Activated gamma-delta T cell treated with anti-CD3 and anti-CD28 coated beads, Interleukin-2, amount 50 U/mL, for 16 hours (primary cell): ENCODE measurements at places on chromosomes 2 and 18.

DNA sequence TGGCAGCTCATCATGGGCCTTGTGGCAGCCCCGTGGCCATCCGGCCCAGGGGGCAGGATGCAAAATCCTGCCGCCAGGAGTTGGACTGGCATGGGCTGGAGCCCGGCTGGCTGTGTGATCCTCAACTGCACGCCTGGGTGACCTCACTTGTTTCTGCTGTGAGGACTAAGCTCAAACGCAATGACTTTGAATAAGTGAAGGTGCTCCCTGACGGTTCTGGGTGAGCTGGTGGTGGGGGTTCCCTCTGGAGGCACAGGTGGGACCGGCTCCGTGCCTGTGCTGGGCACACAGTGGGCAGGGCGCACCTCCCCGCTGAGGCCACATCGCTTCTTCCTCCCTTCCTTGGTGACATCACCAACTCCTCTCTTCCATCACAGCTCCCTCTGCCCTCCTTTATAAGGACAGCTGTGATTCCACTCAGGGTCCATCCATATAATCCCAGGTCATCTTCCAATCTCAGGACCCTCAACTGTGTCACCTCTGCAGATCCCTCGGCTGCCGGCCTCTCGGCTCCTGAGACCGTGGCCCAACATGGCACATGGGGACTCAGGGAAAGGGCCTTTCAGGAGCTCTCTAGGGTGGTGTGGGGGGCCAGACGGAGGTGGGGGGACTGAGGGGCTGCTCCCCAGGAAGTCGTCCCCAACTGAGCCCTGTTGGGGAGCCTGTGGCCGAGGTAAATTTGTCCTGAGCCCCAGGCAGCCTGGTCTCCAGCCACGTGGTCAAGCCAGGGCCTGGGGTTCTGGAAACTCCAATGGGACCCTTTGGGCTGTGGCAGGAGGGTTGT, 75.5 kb upstream of the ODC1 start:
- DNase-seq: no peak

GRCh38 chr2:33135645-33136044, 188.9 kb downstream of the LTBP1 start:
- no peak for DNase-seq

- DNase-seq: no peak
Observed at GRCh38 chr2:143263066-143263625, 133.9 kb downstream of the ARHGAP15 start.

GRCh38 chr18:58958628-58959027, 94.0 kb downstream of the ZNF532 start:
- no peak for DNase-seq

GRCh38 chr18:8041526-8042111, 474.5 kb downstream of the PTPRM start:
- DNase-seq: no peak

DNA sequence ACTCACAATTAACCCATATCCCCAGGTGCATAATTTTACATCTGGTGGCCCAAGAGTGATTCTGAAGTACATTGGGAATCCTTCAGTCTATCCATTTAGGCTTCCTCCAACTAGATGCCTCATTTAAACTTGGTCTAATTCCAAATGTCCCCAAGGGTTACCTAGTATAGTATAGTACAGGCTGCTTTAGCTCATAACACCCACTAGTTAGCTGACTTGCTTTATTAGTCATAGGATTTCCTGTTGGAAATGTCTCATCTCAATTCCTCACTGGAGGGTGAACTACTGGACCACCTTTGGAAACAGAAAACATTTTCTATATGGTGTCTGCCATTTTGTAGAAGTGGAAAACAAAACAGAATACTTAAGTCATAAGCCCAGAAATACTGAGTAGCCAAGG, 202.5 kb upstream of the SESTD1 start:
- no peak for DNase-seq

GRCh38 chr18:657311-658000, at the start of gene TYMS:
Gene TYMS, plus strand, starts transcription at chr18:657653. Its CDS starts 90 bp downstream, at chr18:657743.
- no peak for DNase-seq

DNA sequence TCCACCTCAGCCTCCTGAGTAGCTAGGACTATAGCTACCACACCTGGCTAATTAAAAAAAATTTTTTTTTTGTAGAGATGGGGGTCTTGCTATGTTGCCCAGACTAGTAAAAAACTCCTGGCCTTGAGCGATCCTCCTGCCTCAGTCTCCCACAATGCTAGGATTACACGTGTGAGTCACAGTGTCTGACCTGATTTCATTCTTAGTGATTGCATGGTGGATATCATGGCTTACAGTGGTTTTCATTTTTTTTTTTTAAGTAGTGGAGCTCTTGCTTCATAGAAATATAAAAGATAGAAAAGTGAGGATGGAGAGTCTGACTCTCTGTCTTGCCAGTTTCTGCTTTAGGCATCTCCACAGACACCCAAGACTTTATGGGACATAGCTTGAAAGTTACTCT, 83.6 kb downstream of the CDC42EP3 start:
- no peak for DNase-seq

DNA sequence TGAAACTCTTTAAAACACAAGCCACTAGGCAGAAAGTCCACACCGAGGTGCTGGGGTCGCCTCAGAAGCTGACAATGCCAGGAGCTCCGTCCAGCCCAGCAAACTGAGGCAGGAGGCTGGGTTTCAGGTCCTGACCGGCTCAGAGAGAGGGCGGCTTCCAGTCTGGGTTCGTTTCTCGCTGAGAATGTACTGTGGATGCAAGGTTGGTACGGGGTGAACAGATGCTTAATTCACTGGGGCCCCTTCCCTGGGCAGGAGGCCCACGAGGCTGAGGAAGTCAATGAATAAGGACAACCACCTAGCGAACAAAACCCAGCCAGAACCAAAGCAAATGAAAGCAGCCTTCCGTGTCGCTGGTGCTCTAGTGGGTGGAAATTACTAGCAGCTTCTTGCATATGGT, 142.0 kb downstream of the RTP5 start:
- DNase-seq: no peak

- DNase-seq: no peak
Observed at GRCh38 chr2:84963692-84964405, 7.1 kb upstream of the KCMF1 start.

- DNase-seq: no peak
Observed at GRCh38 chr2:200662727-200663126, 76.9 kb downstream of the AOX1 start.

DNA sequence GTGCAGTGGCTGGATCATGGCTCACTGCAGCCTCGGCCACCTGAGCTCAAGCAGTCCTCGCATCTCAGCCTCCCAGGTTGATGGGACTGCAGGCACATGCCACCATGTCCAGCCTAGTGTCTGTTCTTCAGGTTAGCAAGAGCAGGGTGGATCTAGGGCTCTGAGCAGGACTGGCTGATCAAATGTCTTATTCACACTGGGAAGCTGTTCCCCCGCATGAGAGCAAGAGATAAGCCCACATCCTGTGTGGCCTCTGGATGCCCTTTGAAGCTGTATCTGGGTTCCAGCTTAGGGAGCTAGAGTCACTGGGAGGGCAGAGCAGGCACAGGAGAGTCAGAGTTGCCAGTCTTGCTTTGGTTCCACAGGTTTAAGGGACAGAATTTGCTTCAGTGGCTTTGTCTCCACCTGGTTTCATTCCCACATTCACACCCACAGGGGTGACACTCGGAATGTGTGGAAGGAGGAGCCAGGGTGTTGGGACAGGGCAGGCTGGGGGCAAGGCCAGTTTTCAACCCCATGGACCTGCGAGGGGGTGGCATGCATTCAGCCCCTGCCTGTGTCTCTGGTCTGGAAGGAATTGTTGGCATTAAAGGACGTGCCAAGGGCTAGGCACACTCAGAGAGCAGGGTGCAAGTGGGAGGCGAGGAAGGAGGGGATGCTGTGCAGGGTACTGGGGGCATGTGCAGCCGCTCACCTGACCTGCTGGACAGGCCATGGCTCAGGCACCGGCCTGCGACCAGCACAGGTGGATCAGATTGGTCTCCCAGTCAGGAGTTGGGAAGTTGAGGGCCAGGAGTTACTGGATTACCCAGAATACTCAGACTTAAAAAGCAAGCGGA, 24.5 kb downstream of the PTPN18 start:
- no peak for DNase-seq

DNA sequence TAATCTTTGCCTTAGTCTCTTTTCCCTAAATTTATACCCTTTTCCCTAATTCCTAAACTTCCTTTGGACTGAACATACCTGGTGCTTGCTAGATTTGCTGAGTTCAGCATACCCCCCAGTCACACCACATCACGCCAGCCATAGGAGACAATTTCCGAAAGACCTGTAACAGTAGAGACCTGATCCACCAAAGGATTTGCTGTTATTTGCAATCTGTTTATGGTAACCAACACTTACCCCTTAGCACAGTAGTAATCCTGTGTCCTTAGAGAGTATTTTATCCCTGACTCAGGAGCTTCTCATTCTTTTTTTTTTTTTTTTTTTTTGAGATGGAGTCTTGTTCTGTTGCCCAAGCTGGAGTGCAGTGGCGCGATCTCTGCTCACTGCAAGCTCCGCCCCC, 8.6 kb downstream of the PSMG2 start:
- no peak for DNase-seq

DNA sequence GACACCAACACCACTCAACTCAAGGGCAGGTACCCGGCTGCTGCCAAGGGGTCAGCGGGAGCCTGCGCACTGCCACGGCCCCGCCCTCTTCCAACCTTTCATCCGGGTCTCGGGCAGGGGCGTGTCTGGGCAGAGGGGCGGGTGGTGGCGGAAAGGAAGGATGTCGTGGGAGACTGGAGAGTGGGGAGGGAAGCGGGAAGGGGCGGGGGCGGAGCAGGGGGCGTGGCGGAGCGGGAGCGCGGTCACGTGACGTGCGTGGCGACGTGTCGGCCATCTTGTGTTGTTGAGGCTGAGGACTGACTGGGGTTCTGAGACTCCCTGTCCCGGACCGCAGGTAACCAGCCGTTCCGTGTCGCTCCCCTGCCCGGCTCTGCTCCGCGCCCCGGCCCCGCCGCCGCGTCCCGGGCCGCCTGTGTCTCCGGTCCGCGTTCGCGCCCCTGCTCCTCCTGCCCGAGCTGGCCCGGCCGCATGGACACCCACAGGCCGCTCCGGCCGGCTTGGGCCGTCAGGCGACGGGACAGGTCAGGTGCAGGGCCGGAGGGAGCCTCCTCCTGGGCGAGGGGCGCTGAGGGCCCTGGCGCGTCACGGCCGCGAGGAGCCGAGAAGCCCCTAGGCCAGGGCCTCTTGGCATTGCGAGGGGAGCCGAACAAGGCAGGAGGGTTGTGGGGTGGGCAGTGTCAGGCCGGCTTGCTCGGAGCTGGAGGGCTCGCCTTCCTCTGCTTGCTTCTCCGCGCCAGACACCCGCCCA, at the start of gene GIGYF2:
Gene GIGYF2 (plus strand): TSS at position 273 of the 748 bp plus-strand sequence. CDS start 37,867 bp downstream, outside the sequence.
- DNase-seq: peak; percentile 87

GRCh38 chr2:80496346-80496745, 191.8 kb upstream of the LRRTM1 start:
- DNase-seq: no peak

DNA sequence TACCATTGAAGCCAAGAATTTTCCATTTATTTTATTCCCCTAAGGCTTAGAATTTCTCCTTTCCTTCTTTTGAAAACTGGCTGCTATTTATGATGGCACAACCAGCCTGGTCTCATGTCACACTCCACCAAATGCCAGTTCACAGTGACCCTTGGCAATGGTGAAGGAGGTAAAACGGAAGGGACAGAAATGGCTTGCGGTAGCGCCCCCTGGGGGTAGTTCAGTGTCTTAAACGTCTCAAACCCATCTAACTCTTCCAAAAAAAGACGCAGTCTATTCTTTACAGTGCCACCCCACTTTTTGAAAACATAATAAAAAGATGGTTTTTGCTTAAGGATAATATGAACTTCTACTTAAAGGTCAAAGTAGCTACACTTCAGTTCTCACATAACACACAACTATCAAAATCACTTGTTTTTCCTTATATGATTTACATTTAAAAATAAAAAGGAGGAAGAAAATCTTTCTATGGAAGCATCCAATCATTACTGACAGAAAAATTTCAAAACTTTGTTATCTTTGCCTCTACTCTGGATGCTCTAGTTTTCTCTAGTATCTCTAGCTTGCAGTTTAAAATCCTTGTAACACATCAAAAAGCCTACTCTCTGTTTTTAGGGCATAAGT, 28.0 kb downstream of the PNO1 start:
- DNase-seq: peak; percentile 38

- no peak for DNase-seq
Observed at GRCh38 chr2:147488472-147488871, 356.4 kb upstream of the ACVR2A start.

- peak; percentile 65 for DNase-seq
Observed at GRCh38 chr18:80157708-80158343, 48.8 kb downstream of the ADNP2 start.

DNA sequence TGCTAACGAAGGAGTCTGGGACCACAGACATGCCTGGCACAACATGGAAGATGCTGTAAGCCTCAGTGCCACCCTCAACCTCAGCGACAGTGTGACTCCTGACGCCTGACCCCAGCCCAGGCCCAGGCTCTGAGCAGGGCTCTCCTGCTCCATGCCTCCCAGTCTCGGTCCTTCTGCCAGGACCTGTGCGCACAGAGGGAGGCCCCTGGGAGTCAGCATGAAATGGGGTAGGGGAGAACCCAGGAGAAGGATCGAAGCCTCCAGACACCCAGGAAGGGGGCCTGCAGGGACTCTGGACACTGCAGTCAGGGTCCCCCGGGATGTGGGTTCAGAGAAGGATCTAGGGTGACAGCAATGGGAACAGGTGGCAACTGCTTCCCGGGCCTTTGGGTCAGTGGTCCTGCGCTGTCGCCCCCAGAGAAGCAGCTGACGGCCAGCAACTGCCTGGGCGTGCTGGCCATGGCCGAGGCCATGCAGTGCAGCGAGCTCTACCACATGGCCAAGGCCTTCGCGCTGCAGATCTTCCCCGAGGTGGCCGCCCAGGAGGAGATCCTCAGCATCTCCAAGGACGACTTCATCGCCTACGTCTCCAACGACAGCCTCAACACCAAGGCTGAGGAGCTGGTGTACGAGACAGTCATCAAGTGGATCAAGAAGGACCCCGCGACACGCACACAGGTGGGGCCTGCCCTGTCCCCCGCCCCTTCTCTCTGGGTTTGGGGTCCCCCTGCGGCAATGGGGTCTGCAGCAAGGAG, 233.9 kb downstream of the ATAD2B start:
- DNase-seq: no peak

DNA sequence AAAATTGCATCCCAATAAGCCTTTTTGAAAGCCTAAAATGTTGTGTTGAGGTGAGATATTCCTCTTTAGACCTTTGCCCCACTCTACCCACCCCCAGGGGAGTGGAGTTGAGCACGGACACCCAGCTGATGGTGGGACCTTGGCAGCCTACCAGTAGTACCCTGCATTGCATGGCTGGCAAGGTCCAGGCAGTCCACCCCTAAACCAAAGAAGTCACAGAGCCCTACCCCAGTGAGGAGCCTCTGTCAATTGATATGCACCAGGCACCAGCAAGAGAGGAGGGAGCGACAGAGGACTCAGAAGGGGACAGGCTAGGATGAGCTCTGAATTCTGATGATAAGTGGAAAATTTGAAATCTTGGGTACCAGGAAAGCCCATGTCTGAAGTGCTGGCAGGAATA, 38.6 kb downstream of the MARCO start:
- DNase-seq: no peak

GRCh38 chr18:48419277-48420022, 10.3 kb upstream of the ZBTB7C start:
- no peak for DNase-seq

DNA sequence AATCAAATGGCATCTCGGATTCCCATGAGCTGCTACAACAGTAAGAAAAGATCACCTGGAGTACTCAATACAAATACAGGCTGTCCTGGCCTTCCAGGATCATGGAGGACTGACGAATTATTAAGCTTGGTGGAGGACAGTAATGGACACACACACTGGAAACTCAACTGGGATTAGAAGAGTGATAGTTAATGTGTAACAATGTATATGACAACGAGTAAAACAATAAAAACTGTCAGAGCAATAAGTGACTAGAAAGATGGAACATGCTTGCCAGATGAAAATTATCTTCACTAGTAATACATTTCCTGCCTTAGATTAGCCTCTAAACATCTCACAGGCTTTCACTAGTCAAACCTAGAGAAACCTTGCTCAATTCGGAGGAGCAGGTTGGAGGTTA, 49.2 kb upstream of the CDH20 start:
- DNase-seq: no peak
